ENCODE measurements at places on chromosomes 12 and 14. TPM values are rescaled to one million over a fixed set of nuclear protein-coding genes. Genes with fewer than 3 reads are reported as not detected.

Gene OR6C2
- polyA plus RNA-seq = not detected

Gene RIN3
- 15.6 TPM for polyA plus RNA-seq

Gene HAL
- polyA plus RNA-seq = 3.6 TPM

Gene CEBPE
- 0.07 TPM for polyA plus RNA-seq

Gene PCBP2
- 765 TPM for polyA plus RNA-seq

Gene FGF23
- 6.5 TPM for polyA plus RNA-seq

Gene ACSM4
- polyA plus RNA-seq = 0.04 TPM

Gene NUMB
- 88.3 TPM for polyA plus RNA-seq

Gene DAO
- polyA plus RNA-seq = not detected

Gene SDS
- polyA plus RNA-seq = 0.31 TPM

Gene ZNF641
- polyA plus RNA-seq = 23.0 TPM

Gene CFAP251
- 2.2 TPM for polyA plus RNA-seq

Gene PHC1
- polyA plus RNA-seq = 34.2 TPM

Gene SLC8A3
- 0.42 TPM for polyA plus RNA-seq

Gene ENDOU
- 1.8 TPM for polyA plus RNA-seq

Gene PLEKHD1
- 0.03 TPM for polyA plus RNA-seq

Gene INSM2
- polyA plus RNA-seq = 0.03 TPM
